Right ventricle myocardium superior (tissue), 1 donor: ENCODE measurements at places on chromosomes 4 and X. TPM values are rescaled to one million over a fixed set of nuclear protein-coding genes. Genes with fewer than 3 reads are reported as not detected.

The ZGRF1 gene
- 1.7 TPM for total RNA-seq

The CPE gene
- total RNA-seq: 49.7 TPM

The CFAP47 gene
- total RNA-seq: not detected

The ARSH gene
- total RNA-seq: not detected

DNA sequence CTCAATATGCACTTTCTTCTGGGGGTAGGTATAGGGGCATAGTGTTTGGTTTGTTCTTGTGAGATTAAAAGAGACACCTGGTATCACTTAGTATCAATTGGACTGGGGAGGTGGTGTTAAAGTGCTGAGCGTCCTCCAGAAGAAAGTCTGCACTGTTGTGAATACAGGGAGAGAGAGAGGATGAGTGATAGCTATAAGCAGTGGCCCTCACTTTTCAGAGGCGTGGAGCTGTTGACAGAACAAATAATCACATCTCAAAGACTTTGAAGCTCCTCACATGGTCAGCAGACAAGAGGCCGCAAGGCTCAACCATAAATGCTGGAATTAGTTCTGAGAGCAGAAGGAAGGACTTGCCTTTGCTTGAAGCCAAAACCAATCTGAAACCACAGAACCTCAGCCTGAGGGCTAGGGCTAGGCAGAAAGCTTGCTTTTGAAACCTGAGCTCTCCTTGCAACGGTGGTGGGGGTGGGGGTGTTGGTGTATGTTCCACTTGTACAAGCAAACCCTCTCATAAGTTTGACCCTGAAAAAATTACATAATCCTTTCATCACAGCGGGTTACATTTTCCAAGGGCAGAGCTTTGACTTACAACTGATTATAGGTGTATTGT lies 123.2 kb upstream of the SCML1 start:
- no peak for DNase-seq

GRCh38 chrX:23756165-23756564 lies 13.1 kb upstream of the ACOT9 start:
- peak; percentile 50 for DNase-seq

DNA sequence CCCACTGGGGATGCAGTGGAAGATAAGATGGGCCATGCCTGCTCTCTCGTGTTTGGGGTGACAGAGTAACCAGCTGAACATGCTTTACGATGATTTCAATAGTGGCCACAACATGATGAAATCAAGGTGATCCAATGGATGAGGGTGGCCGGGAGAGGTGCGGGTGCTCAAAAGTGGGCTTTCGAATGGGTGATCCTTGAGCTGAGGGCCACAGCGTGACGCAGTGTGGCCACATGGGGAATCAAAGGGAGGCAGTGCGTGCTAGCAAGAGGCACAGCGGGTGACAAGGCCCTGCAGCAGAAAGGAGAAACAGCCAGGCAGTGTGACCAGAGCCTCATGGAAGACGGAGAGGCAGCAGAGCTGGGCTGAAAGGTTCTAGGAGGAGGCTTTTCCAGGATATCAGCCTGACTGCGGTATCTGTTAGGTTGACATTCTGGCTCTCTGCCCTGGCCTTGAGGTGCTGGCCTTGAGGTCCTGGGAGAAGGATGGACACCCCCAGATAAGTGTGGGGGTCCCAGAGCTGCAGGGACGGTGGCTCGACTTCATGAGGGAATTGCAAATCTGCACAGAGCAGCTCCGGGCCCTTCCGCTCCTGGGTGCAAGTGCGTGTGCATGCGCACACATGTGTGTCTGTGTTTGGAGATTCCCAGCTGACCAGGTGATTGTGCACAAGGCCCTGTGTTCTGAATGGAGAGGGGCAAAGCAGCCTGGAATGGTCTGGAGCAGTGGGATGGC lies 38.0 kb upstream of the GPR78 start:
- DNase-seq: no peak

DNA sequence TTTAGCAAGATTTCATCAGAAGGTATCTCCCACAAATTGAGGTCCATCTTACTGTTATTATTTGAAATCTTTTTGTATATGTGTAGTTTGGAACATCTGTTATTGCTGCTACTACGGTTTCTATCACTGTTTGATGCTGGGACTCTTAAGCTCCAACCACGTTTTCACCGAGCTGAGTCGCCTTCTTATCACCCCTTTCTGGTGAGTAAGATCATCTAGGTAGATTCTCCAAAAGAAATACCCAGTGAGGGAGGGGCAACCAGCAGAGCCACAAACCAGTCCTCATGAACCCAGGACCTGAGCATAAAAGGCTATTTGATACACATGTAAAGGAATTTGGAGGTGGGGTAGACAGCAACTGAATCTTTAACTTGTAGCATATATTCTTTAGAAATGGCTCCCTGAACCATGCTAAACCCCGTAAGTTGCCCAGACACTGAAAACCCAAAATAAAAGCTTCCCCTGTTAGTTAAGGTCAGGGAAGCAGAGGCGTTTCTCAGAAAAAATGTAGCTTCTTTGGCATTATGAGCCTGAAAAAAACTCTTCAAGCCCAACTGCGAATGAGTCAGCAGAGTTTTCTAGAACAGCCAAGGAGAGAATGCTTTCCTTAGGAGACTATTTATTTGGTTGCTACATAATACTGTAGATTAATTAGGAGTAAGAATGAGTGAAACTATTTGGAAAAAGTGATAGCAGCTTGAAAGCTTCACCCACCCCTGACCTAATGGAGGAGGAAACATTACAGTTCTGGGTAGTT lies 53.8 kb upstream of the ATXN3L start:
- DNase-seq: no peak

GRCh38 chrX:40154853-40155588 lies 57.3 kb upstream of the BCOR start:
- peak; percentile 82 for DNase-seq
